Activated T-helper 1 cell treated with anti-CD3 and anti-CD28 coated beads, Interleukin-12 subunit alpha, Interleukin-12 subunit beta, Interleukin-2, Interleukin-4 antibody, amounts not matched to agents 30 ng/mL and 10 ng/mL and 1 ng/mL, durations not matched to agents 14 hours and 24 hours and 36 hours (primary cell): ENCODE measurements at places on chromosomes 16 and 17. TPM values are rescaled to one million over a fixed set of nuclear protein-coding genes. Genes with fewer than 3 reads are reported as not detected.

- no peaks in the 10 kb centered on the region for H3K4me1 ChIP-seq
- H3K27me3 ChIP-seq = no peaks in the 10 kb centered on the region
- H3K36me3 ChIP-seq = no peaks in the 10 kb centered on the region
- no peak overlapping the region for H3K4me3 ChIP-seq
- no peak for DNase-seq
- H3K27ac ChIP-seq = no peak overlapping the region
These were observed 79.6 kb upstream of the CDH11 start for GRCh38 chr16:65201511-65201910.

Gene USP43
- total RNA-seq = not detected in 2 replicates

Gene RCVRN
- not detected in 2 replicates for total RNA-seq

GRCh38 chr17:7575959-7576358 lies 3.5 kb upstream of the CD68 start:
- peak overlapping the region; percentile 94 for H3K4me3 ChIP-seq
- H3K27ac ChIP-seq = peak overlapping the region; percentile 46
- H3K27me3 ChIP-seq = peaks cover 2% of the 10 kb centered on the region
- no peak for DNase-seq
- peaks cover 80% of the 10 kb centered on the region for H3K36me3 ChIP-seq

Gene CPNE7
- total RNA-seq = 32.2 and 35.2 TPM in 2 replicates
